Bronchial epithelial cell (primary cell): ENCODE measurements at places on chromosomes 5 and 9. TPM values are rescaled to one million over a fixed set of nuclear protein-coding genes. Genes with fewer than 3 reads are reported as not detected.

PCDHB7 gene
- total RNA-seq, result not detected in 2 replicates

ADAMTSL1 gene
- total RNA-seq, result 0.13 and 1.6 TPM in 2 replicates

UHRF2 gene
- total RNA-seq, result 40.2 and 49.5 TPM in 2 replicates

PCDHGC4 gene
- 0.53 and 0.90 TPM in 2 replicates for total RNA-seq

SLCO6A1 gene
- under 0.01 TPM in 1 of 2 replicates, not detected in the other for total RNA-seq

GARIN3 gene
- total RNA-seq, result not detected in 2 replicates

- DNase-seq, result no peak
Observed at GRCh38 chr9:127814619-127815511, 12.2 kb downstream of the FPGS start.

DNA sequence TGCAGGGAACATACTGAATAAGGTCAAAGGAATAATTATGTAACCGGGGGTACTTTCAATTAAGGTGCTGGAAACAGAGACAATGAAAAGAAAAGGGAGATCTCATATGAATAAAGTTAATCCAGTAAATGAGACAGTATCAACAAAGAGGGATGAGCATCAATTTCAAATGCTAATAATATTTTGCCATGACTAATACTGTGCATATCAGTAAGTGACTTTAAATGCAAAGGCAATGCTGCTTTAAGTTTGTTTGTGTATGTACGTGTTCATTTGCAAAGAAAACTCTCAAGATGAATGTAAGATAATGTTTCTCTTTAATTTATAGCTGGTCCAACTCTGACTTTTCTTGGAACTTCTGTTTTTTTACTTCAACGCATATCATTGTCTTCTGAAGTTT, 139.9 kb downstream of the PDE4D start:
- DNase-seq, result no peak

DNA sequence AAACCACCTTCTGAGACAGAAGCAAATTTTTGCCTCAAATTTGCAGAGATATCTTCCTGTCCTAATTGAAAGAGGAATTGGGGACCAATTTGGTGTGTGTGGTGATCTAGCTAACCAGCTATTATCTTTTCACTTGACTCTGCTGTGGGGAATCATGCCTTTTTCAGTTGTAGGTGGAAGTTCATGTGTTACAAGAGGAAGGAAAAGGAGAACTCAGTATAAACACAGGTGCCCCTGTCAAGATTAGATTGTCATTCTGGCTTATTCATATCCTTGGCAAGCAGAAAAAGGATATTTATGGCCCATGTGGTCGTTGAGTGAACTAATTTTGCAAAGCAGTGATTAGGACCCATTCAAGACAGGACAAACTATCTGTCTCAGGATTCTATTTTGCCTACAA, 336.8 kb upstream of the SLC30A5 start:
- DNase-seq, result no peak

GRCh38 chr5:93578813-93579691, 2.0 kb downstream of the NR2F1-AS1 start:
- DNase-seq, result no peak

- no peak for DNase-seq
Observed at GRCh38 chr5:149731332-149731616, 1.2 kb downstream of the PPARGC1B start.

DNA sequence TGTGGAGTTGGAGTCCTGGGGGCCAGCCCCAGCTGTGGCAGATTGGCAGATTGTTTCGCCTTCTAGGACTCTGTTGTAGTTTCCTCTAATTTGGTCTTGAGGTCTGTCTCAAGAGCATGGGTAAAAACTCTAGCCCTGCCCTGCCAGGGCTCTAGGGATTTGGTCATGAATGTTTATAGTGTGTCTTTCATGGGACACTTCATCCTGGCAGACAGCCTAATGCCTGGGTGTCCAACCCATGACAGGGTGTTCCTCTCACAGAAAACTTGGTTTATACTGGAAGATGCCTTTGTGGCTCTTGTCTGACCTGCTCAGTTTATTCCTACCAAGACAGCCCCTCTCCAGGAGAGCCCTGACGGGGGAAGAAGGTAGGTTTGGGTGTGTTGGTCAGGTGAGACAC, 45.5 kb downstream of the GALNT12 start:
- DNase-seq, result no peak

GRCh38 chr9:91026266-91026665, 224.6 kb downstream of the SYK start:
- no peak for DNase-seq

DNA sequence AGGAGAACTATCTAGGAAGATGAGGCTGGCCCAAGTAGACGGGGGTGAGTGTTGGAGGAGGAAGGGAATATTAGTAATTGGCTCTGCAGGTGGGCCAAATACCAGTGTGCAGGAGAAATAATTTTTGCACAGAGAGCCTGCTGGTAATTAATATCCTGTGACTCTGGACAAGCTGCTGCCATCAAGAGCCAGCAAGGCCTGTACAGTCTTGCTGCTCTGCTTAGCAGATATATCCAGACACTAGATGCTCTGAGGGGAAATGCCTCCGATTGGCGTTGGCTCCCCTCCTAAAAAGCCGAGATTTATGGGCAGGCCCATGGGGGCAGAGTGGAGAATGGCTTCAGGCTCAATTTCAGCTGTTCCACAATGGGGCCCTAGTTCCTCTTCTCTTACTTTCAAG, 29.6 kb upstream of the ASTN2 start:
- no peak for DNase-seq

DNA sequence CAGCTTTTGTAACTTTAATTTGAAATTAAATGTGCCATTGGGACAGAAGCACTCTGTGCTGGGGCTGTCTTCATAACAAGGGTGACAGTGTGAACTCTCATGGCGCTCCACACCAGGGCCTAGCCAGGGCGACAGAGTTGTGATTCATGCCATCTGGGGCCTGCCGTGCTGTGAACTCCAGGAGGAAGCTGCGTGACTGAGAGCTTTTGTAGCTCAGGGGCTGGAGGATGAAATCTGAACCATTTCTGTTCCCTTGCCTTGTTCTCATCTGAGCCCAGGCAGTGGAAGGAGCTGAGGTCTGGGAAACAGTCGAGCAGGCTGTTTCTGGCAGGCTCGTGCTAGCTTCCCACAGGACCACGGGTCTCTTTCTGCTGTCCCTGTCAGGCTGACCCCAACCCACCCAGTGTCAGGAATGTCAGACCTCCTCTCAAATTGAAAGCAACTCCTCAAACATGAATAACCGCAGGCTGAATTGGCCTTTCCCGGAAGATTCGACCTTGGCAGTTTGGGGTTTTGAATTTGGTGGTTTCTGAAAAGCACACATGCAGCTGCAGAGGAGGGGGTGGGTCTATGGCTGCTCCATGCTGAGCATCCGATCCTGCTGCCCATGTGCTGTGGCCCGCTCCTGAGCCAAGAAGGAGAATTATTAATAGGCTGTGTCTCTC, 69.2 kb upstream of the RPS23 start:
- no peak for DNase-seq

DNA sequence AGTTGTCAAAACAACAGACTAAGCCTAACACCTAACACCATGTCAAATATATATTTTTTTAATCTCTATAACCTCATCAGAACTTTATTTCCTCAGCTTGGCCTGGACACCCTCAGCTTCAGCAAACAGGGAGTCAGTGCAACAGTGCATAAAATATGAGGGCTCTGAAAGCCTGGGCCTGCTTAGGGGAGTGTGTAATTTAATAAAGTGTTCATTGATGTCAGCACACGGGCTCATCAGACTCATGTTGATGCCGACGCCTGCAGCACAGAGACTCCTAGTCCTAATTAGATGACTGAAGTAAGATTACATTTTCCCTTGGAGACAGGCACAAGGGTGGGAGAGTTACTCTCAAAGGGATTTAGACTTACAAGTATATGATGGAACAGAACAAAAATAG, 37.8 kb downstream of the CDH10 start:
- no peak for DNase-seq

DNA sequence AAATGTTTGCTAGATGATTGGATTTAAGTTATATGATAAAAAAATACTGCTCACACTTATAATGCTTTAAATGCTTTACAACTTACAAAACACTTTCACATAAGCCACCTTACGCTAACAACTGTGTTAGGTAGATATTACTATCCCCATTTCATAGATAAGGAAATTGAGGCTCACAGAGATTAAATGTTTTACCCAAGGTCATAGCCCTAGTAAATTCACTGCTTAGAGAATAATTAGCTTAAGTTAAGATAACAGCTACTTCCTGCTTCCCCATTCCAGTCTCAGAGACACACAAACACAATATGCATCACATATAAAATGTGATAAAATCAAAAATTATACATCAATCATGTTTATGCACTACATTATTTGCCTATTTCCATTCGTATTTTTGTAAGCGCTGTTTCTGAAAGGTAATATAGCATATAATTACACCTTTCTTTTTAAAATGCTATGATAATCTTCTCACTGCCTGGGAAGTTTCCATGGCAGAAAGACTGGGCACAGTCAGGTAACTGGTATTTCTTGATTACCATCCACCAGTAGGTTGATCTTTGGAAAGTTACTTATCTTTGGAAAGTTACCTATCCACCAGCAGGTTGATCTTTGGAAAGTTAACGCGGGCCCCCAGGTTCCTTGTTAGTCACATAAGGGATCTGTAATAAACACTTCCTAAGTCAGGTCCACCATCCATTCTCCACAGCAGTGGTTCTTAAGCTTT, 101.1 kb downstream of the NFIB start:
- no peak for DNase-seq

GRCh38 chr5:112977440-112977861, 853 bp downstream of the DCP2 start:
- no peak for DNase-seq

- peak; percentile 24 for DNase-seq
Observed at GRCh38 chr5:39498278-39498952, 73.6 kb upstream of the DAB2 start.

DNA sequence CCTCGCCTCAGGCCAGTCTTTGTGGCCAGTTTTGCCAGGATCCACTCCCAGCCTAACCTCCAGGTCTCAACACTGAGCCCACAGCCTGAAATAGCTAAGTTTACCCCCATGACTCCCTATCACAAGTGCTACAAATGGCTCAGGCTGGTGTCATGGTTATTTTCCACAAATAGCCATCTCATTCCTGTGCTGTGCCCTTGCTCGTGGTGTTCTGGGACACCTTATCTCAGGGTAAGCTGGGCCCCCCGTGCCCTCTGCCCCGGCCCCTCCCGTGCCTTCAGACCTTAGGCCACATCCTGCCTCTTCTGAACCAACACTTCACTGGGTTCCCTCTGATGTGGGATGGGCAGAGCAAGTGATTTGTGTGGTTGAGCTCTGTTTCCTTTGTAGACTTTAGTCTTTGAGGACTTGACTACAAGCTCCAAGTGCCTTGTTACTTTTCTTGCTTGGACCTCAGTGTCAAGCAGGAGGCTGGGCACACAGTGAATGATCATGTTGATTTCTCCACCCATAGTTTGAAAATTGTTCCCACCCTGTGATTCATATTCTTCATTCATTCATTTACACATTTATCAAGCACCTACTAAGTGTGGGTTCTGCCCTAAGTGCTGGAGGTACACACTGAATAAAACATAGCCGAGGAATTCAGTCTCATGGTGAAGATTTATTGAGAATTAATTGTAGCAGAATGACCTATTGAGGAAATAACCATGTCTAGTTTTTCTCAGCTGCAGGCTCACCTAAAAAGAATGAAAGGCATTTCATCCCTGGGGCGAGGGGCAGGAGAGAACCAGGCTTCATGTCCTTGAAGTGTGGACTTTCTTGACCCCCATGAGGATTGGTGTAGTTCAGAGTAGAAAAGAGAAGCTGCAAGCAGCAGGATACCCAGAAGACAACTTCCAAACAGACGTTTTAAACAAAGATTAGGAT, 84.5 kb upstream of the CTNNA1 start:
- no peak for DNase-seq

DNA sequence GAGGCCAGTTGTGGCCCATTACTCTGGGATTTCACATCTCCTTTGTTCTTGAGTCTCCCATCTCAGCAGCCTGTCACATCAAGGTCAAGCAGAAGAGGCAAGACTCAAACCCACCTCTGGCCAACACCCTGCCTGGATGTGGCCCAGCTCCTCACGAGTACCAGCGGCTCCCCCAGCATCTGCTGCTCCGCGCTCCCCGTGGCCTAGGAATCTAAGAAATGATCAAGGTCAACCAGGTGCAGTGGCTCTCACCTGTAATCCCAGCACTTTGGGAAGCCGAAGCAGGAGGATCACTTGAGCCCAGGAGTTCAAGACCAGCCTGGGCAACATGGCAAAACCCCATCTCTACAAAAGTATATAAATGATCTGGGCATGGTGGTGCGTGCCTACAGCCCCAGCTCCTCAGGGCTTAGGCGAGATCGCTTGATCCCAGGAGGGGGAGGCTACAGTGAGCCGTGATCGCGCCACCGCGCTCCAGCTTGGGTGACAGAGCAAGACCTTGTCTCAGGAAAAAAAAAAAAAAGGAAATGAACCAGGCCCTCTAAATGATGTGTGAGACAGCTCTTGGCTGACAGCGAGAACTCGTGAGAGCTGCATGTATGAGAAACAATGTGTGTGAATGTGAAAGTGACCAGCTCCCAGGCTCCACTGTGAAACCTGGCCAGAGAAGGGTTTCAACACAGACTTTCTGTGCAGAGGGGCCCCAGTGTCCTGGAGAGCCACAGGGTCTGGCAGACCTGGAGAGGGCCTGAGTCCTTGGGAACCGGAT, 61.6 kb upstream of the ANGPTL2 start:
- DNase-seq, result no peak

DNA sequence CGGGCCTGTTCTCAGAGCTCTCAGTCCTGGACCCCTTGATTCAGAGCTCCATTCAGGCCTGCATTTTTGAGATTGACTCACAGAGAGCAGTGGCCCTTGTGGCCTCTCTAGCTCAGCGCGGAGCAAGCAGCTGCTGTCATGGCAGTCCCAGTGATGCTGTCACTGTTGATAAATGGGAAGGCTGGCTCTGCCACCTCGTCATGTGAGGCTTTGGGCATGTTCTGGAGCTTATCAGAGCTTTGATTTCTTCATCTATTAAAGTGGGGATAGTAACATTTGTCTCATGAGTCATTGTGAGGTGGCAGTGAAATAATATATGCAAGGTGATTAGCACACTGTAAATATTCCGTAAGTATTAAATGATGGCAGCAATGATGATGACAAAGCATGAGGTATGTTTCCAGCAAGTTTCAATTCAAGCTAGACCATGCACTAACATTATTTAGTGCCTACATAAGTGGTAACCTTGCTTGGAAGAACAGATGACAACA, 126.4 kb upstream of the CXCL14 start:
- peak; percentile 100 for DNase-seq

DNA sequence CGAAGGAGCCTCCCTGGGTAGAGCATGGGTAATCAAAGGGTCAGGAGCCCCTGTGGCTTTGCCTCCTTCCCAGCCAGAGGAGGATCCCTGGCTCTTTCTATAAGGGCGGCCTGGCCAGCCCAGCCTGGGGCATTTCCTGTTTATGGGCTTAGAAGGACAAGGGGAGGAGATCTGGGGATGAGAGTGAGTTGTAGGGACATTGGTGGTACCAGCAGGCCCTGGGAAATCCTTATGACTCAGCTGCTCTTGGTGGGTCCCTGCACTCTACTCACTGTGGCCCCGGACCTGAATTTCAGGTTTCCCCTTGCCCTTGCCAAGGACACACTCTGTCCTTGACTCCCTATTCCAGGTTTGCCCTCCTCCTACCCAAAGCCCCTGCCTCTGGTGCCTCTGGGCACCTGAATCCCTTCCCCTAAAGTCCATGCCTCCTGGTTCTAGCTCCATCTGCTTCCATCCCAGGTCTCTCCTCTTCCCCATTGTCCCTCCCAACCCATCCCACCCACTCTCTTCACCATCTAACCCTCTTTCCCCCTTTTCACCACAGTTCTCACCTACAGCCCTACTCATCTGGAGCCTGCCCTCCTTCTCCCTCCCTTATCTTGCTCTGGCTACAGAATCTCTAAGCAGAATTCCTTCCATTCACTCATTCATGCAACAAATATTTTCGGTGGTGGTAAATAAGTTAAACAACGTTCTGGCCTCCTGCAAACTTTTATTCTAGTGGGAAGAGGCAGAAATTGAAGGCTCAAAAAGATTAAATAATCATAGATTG, 34.9 kb downstream of the PCDH1 start:
- DNase-seq, result peak; percentile 20

- DNase-seq, result no peak
Observed at GRCh38 chr9:85964949-85965348, 24.0 kb downstream of the NAA35 start.
